ENCODE measurements at places on chromosomes 6 and 20.

DNA sequence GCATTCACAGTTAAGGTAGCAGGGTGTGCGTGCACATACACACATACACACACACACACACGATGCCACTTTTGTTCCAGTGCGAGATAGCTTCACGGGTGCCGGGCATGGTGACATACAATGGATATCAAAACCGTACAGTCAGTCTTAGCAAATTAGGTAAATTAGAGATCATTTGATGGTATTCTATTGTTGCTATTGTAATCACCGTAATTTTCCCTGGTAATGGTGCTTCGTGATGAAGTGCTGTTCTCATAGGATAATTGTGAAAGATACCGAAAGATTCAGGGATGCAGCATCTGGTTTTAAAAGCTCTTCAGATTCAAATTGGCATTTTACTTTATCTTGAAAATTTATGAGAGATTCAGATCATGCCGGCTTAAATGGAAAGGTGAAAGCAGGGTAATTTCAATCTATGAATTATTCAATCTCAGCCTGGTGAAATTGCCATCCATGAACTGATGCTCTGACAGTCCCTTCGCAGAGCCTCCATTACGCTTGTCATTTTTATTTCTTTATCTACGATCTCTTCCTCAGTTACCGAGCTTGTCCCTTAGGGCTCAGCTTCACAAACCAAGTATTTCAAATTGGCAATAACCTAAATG is 71.3 kb upstream of the SOX4 start:
- DNase-seq = peak; percentile 21

DNA sequence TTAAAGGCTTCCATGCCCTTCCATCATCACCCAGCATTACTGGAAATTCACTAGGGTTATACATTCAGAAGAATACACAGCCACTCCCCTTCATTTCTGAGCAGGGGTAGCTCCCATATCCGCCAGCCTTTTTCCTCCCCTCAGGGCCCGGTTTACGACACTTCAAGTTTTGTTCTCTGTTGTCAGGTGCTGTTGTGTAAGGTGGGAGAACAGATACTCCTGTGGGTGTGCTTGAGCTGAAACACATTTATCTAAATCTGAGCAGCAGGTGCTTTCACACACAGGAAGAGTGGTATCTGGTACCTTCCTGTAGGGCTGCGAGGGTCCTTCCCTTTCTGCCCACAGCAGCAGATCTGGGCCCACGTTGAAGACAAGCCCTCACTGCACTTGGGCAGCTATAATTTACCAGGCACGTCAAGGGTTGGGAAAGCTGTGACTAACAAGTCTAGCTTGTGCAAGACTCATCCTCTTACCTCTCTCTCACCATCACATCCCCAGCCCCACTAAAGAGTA is 215.8 kb upstream of the RREB1 start:
- DNase-seq = no peak

- no peak for DNase-seq
Observed at GRCh38 chr6:158115508-158115907, 52.6 kb downstream of the SERAC1 start.

DNA sequence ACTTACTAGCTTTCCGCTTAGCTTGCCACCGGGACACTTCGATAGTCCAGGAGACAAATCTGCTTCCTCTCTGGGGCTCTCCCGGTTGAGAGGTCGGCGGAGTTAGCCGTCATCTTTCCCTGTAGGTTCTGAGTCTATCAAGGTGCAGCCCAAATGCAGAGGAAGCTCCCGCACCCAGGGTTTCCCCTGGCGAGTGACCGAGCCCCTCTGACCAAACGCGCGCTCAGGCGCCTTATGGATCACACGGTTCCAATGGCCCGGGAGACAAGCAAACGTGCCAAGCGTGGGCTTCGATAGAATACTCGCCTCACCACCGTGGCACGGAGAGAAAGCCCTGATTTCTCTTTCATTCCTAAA is 15.8 kb upstream of the FOXC1 start:
- no peak for DNase-seq

- DNase-seq = no peak
Observed at GRCh38 chr20:23403751-23404150, 17.5 kb downstream of the NAPB start.

DNA sequence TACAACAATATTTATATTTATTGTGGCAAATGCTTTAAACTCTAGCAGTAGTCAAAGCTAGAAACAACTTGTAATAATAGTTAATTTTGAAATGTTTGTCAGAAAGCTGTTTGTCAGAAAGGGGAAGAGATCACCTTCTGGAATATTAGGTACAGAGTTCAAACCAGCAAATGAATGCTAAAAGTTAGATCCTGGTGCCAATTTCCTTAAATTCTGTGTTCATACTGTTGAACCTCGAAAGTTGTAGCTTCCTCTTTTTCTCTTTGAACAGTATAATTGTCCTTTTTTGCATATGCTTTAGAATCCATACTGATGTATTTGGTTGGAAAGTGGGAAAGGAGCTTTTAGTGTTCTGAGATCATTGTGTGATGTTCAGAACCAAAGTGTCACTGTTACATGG is 22.4 kb downstream of the ITCH start:
- DNase-seq = no peak

GRCh38 chr6:81938014-81938856 is 185.8 kb upstream of the TENT5A start:
- DNase-seq = no peak

GRCh38 chr20:57388953-57389694 is 2.1 kb upstream of the RBM38 start:
- peak; percentile 70 for DNase-seq

DNA sequence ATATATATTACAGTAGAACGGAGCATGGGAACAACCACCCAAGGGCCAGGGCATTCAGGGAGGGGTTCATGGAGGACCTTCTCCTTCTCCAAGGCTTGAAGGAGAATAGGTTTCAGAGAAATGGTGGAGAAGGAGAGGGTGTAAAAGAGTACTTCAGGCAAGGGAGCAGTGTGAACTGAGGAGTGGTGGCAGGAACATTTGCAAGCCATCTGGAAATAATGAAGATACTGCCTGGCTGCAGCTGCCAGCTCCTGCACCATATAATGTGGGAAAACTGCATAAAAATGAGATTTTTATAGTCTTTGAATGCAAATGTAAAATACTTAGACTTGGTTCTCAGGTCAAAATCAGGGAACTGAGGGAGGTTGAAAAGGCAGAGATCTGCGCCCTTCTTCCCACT is 9.6 kb upstream of the DEFB121 start:
- no peak for DNase-seq

DNA sequence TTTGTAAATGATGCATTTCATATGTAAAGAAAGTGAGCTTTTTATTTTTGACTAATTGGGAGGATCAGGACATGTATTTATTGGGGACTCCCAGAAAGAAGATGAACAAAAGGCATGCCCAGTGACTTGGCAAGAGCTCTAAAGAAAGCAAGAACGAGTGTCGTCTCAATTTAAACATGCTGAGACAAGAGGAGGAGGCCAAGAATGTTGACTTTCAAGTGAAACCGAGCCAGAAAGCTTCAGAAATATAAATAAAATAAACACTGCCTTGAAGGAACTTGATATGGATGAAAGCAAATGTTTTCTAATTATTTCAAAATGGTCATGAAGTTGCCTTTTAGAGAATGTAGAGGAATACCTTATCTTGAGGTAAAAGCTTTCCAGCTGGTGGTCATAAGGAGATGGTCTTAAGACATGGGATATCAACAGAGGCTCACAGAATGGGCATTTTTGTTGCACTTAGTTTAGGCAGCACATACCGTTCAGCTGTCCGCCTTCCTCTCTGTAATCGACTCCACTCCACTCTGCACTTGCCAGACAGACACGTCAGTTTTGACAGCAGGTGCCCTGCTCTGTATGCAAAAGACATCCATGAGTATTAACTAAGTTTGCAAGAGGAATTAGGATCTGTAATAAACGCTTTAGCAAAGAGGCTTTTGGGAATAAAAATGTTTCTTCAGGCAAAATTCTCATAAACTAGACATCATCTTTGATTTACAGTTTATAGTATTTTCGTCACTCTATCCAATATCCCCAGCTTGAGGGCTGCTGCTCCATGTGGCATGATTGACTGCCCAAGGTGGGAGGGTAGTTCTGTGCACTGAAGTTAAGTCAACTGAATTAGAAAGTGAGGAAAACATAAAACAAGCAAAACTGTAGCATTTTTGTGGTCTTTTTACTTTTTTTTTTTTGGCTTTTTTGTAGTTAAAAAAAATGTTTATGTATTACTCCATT is 613.1 kb downstream of the PKHD1 start:
- no peak for DNase-seq

- no peak for DNase-seq
Observed at GRCh38 chr6:153024709-153025017, 22.2 kb upstream of the MTRF1L start.

DNA sequence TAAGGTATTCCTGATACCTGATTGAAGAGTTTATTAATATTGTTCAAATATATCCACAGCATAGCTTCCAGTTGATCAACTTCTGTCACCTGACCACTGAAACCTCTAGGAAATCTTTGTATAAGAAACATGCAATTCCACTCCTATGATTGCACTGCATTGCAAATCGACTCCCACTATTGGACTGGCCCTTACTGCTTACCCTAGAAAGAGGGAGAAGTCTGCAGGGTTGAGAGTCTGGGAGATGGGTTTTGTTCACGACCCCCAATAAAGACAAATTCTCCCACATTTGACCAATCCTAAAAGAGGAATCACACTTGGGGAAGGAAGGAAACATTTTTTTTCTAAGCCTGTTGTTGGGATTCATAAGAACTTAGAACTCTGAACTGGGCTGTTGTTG is 43.7 kb downstream of the TNFRSF21 start:
- DNase-seq = no peak

- DNase-seq = no peak
Observed at GRCh38 chr20:6580486-6580885, 187.0 kb upstream of the BMP2 start.

DNA sequence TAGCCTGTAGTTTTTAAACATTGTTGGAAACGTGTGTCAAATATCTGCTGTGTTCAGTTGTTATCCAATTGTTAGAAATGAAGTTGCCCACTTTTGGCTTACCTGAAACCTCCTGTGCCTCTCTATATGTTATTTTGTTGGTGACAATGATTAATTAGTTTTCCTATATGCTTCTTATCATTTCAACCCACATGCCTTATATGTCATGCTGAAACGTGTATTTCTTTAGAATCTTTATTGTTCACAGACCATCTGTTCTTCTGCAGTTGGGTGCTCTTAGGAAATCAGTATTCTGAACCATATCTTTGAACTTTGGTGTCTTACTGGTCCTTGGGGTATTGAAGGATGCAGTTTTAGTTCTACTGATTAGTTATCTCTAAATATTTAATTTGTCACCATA is 91.2 kb upstream of the SCGN start:
- no peak for DNase-seq

DNA sequence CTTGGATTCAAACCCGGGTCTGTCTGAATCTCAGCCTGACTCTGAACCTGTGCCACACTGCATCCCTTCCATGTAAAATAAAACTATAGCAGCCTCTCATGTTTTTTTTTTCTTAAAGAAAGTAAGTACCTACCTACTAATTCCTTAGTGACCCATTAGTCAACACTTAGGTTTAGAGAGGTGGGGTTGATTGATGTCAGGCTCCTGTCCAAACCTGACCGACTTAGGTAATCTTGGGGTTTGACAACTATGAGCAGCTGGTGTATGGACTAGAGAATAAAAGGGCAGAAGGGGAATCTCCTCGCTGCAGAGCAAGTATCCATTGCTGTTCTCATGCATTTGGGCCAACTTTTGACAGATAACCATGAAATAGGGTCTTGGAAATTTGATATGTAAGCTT is 6.5 kb downstream of the NKAIN2 start:
- DNase-seq = no peak

DNA sequence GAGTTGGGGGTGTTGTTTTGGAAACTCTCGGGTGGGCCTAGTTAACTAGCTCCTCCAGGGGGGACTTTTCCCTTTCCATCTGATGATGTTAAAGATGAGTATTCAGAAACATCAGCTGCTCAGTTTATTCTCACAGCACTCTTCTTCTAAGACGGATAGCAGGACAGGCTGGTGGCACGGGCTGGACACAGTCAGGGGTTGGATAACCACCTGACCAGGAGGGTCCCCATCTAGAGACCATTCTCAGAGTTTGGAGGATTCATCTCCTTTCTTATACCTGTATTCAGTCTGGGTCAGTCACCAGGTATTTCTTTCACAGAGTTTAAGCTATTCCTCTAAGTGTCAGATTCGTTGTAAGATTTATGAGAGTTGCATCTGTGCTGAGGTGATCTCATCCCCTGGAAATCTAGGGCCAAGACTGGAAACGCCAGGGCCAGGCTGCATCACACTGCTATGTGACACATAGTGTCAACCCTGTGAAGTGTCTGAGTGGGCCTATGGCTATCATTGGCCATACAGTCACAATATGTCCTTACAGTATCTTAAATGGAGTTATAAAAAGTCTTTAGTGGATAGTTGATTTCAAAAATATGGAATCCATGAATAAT is 111.7 kb downstream of the FAM50B start:
- no peak for DNase-seq

DNA sequence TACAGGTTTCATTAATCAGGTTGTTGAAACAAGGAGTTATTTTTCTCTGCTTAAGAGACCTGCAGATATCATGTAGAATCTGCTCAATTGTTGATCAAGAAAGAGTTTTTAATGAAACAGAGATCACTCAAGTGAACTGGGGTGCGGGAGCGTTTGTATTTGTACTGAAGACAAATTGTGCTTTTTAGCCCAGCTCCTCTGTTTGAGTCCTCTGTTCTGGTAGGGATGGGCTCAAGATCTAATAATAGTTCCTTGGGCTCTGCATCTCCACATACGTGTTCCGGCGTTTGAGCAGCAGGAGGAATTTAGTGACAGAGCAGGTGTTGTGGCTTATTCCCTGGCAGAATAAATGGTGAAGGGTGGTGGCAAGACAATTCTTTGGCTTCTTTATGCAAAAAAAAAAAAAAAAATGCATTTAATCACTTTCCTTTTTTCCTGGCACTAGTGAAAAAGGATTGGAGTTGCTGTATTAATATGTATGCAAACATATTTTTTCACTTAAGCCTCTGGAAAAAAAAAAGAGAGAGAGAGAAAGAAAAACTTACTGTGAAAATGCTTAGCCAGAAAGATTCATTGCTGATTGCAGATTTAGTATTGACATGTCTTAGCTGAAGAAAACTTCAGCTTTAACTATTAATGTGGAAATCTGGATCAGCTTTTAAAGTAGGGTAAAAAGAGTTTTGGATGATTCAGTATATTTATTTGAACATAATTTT is 4.0 kb downstream of the CITED2 start:
- DNase-seq = no peak

GRCh38 chr6:21873562-21873961 is 280.0 kb downstream of the SOX4 start:
- DNase-seq = no peak
